ENCODE measurements at places on chromosomes 1 and 21.

- H3K27ac ChIP-seq = no peak overlapping the region
- DNase-seq = no peak
- H3K4me1 ChIP-seq = peaks cover 3% of the 10 kb centered on the region
- H3K36me3 ChIP-seq = peaks cover 28% of the 10 kb centered on the region
- no peak overlapping the region for H3K4me3 ChIP-seq
These were observed 70.3 kb downstream of the VPS26C start for GRCh38 chr21:37196847-37197246.

- H3K36me3 ChIP-seq = no peaks in the 10 kb centered on the region
- no peak overlapping the region for H3K27ac ChIP-seq
These were observed 55.2 kb downstream of the COLGALT2 start for GRCh38 chr1:183982172-183982963.

- H3K4me3 ChIP-seq = no peak overlapping the region
- H3K36me3 ChIP-seq = no peaks in the 10 kb centered on the region
- DNase-seq = no peak
- no peak overlapping the region for H3K27ac ChIP-seq
- H3K27me3 ChIP-seq = peaks cover 61% of the 10 kb centered on the region
These were observed 3.0 kb downstream of the ERG start for GRCh38 chr21:38495242-38495641.

DNA sequence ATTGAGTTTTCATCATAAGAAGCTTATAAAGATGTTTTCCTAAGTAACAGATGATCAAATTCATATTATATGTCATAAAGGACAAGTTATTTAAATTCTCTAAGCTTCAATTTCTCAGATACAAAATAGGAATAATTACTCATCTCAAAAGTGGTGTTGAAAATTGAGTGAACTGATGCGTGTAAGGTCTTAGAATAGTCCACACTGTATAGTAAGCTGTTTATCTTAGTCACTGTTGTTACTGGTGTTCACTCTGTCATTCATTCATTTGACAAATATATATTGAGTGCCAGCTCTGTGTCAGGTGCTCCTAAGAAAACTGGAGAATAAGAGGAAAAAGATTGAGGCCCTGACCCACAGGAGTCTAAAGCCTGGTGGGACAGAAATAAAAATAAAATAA, 186.3 kb upstream of the BRINP3 start:
- H3K27ac ChIP-seq = no peak overlapping the region
- no peak for DNase-seq
- no peaks in the 10 kb centered on the region for H3K27me3 ChIP-seq
- H3K4me1 ChIP-seq = no peaks in the 10 kb centered on the region
- H3K36me3 ChIP-seq = no peaks in the 10 kb centered on the region

GRCh38 chr1:114669562-114670082, at the start of gene DENND2C:
Gene DENND2C (minus strand): TSS chr1:114670049. CDS start chr1:114625984, 44,065 bp downstream.
- DNase-seq = no peak
- peak within 1 kb of the TSS; percentile 77 for H3K27ac ChIP-seq
- H3K27me3 ChIP-seq = peaks cover 16% of the 10 kb centered on the region
- peak within 1 kb of the TSS; percentile 91 for H3K4me3 ChIP-seq
- H3K4me1 ChIP-seq = peaks cover 13% of the 10 kb centered on the region

DNA sequence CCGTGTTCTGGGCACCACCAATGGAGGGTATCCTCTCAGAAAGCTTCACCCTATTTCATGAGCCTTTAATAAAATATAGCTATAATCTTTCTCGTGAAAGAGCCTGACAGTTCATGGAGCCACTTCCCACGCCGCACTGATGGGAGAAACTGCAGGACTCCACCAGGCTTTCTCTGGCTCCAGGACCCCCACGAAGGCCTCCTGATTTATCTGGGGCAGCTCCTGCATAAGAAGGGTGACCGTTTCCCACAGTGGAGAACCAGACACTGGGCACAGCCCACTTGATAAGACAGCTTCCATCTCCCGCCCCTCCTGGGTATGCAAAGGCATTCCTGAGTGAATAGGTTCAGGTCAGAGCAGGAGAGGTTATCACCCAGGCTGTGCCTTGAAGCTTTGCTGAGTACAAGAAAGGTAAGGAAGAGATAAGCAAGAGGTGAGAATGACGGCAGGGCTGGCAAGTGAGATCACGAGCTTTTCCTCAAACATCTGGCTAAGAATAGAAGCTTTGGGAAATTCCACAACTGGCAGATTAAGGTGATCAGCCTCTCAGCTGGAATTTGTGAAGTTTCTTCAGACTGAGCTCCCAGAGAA, 499.8 kb downstream of the KIF26B start:
- no peak overlapping the region for H3K27ac ChIP-seq
- no peak for DNase-seq
- H3K4me1 ChIP-seq = no peaks in the 10 kb centered on the region
- no peak overlapping the region for H3K4me3 ChIP-seq
- no peaks in the 10 kb centered on the region for H3K36me3 ChIP-seq

Measured in activated CD8-positive, alpha-beta T cell treated with anti-CD3 and anti-CD28 coated beads, Interleukin-2, amount 10 ng/mL, durations not matched to agents 7 days and 5 days (primary cell).